Ascending aorta (tissue), 2 donors: ENCODE measurements at places on chromosomes 2 and 18.
A peak's percentile ranks its signal among the peaks of the same experiment; 100 is the strongest.

DNA sequence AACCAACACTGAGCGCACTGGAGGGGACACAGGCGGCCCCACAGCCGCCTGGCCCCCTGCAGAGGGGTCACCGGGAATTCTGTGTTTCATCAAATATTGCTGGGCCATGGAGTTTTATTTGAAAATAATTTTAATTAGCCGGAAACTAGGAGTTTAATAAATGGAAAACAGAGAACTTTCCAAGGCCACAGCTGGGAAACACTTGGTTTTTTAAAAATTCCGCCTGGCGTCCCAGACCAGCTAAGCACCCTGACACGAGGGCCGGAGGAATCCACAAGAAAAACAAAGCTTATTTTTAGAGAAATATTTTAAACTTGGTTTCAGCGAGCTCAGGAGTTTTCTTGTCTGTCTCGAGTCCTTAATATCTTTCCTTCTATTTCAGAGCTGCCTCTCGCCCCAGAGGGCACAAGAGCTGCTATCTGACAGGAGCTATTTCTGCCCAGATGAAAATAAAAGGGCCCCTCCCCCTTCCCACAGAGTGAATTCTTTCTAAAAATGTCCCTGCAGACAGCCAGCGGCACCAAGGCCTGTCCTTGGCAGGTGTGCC lies 8.2 kb downstream of the ZFP36L2 start:
- peak overlapping the region; percentile 89 for H3K4me3 ChIP-seq
- peak overlapping the region; percentile 98 for H3K27ac ChIP-seq
- peaks cover 20% of the 10 kb centered on the region for H3K4me1 ChIP-seq

DNA sequence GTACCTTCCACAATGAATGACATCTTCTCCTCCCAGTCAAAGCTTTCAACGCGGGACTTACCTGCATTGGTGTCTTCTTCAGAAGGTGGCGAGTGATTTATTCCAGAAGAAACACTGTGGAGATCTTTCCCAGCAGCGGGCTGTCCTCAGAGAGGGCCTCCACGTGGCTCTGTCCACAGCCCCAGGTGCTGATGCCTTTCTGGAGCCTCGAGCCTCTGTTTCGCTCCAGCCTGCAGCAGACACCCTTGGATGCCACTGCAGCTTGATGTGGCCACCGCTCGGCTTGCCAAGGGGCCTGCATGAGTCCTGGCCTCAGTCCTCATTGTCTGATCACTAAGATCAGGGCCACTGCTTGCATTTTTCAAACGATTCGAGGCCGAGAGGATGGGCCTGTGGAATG lies 46.6 kb upstream of the GALR1 start:
- peaks cover 11% of the 10 kb centered on the region for H3K4me1 ChIP-seq
- H3K4me3 ChIP-seq: no peak overlapping the region
- no peaks in the 10 kb centered on the region for H3K27me3 ChIP-seq
- no peak overlapping the region for H3K27ac ChIP-seq
- no peak for DNase-seq
- no peaks in the 10 kb centered on the region for H3K36me3 ChIP-seq

DNA sequence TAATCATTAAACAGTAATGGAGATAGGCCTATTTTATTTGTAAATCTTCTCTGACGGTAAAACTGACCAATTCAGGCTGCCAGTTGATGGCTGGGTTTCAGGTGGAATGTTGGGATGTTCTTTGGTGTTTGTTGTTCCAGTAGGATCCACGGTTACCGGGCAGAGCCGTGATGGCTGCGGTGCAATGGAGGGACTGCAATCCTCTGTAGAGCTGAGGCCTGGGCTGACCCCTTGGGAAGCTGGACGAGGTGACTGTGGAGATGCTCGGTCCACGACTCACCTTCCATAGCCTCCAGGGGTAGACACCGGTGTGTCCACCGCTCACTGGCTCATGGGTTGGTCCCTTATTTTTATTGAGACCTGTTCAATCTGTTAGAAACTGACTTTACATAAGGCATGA lies 42.5 kb downstream of the ZNF519 start:
- H3K36me3 ChIP-seq: no peaks in the 10 kb centered on the region
- H3K27ac ChIP-seq: no peak overlapping the region
- no peaks in the 10 kb centered on the region for H3K4me1 ChIP-seq
- no peaks in the 10 kb centered on the region for H3K27me3 ChIP-seq
- no peak overlapping the region for H3K4me3 ChIP-seq

- no peaks in the 10 kb centered on the region for H3K27me3 ChIP-seq
- H3K4me3 ChIP-seq: no peak overlapping the region
- H3K4me1 ChIP-seq: peaks cover 54% of the 10 kb centered on the region
- no peak for DNase-seq
- H3K27ac ChIP-seq: peak overlapping the region; percentile 94
Observed at GRCh38 chr2:28620291-28620793, 124.5 kb downstream of the PLB1 start.

DNA sequence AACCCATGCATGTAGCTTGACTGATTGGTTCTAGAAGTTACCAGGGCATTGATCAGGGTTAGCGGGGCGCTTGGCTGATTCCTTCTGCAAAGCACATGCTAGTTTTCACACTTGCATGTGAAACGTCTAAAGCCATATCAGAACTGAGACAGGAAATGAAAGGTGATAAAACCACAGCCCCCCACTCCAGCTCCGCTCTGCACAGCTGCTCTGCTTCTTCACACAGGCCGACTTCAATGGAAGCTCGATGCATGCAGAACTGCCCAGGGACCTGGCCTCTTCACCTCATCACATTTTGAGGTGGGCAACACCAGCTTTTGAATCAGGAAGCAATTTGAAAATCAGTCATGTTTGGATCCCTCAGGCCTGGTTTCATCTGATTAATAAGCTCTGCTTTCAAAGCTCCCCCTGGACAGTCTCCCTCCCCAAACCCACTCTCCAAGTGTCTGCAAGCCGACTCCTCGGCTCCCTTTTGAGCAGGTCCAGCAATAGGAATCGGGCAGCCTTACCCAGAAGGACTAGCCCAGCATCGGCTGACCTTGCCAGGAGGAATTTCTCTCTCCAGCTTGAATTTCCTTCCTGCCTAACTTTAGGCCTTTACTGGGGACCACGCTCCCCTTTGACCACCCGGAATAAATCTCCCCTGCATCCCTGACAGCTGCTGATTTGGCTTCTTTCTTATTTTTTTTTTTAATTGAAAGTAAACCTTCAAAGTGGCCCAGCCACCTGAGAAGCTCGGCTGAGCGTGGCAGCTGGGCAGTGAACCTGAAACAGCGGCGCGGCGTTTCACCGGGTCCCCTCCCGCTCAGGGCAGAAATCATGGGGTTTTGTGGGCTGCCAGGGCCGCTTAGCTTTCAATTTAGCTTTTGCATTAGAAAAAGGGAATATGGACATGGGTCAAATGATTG lies 31.7 kb downstream of the HRH4 start:
- no peaks in the 10 kb centered on the region for H3K27me3 ChIP-seq
- no peak for DNase-seq
- H3K4me3 ChIP-seq: no peak overlapping the region
- no peak overlapping the region for H3K27ac ChIP-seq

- no peaks in the 10 kb centered on the region for H3K27me3 ChIP-seq
- H3K4me3 ChIP-seq: no peak overlapping the region
- H3K27ac ChIP-seq: no peak overlapping the region
- H3K36me3 ChIP-seq: no peaks in the 10 kb centered on the region
- no peak for DNase-seq
Observed at GRCh38 chr2:17573804-17574175, 33.3 kb downstream of the VSNL1 start.

- H3K27me3 ChIP-seq: no peaks in the 10 kb centered on the region
- H3K4me3 ChIP-seq: peak overlapping the region; percentile 58
- peak overlapping the region; percentile 87 for H3K27ac ChIP-seq
Observed at GRCh38 chr2:216690853-216691741, 4.3 kb downstream of the IGFBP5 start.

DNA sequence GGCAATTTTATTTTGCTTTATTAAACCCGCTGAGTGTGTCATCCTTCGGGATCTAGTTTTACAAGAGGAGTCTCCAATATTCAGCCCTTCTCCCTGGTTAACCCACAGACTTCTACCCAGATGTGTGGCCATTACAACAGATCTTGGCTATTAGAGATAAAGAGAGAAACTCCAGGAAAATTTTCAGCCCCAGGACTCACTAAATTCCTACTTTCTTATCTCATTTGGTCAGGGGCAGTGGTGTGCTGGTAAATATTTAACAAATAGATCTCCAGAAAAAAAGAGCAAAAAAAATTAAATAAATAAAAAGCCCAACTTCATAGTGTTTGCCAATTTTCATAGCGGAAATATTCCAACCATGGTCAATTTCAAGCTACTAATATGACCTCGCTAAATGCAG lies 168.4 kb downstream of the RND3 start:
- no peak for DNase-seq
- H3K27ac ChIP-seq: no peak overlapping the region
- H3K27me3 ChIP-seq: no peaks in the 10 kb centered on the region
- no peaks in the 10 kb centered on the region for H3K36me3 ChIP-seq
- no peaks in the 10 kb centered on the region for H3K4me1 ChIP-seq
- no peak overlapping the region for H3K4me3 ChIP-seq

DNA sequence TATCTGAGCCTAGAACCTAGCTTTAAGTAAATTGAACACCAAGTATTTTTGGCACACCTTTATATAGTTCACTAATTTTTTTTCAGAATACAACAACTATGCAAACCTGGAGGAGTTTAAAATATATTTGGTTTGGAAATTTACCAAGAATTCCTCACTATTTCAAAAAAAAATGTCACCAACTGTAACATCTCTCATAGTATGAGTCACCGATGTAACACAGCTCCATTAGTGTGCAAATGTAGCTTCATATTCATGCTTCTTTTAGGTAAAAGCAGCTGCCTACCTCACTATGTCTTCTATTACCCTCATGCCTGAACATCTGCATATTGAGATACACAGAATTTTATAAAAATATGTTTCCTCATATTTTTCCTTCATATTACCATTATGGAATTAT lies 80.5 kb downstream of the NRXN1 start:
- no peaks in the 10 kb centered on the region for H3K4me1 ChIP-seq
- H3K4me3 ChIP-seq: no peak overlapping the region
- no peaks in the 10 kb centered on the region for H3K27me3 ChIP-seq

DNA sequence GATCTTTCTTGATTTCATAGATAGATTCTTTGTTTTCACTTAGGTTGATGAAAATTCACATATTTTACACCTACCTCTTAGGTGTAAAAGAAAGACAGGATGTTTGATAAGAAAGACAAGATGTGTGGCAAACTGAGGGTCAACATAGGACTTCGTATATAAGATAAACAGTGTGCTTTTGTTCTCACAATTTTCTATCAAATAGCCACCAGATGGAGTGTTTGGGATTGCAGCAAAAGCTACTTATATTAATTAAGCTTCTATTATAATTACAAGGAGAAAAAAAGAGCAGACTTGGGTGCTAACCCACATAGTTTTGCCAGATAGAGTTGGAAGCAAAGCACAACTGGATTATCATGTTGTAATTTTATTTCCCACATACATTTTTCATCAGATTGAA lies 232.9 kb downstream of the CDH7 start:
- H3K27ac ChIP-seq: no peak overlapping the region
- DNase-seq: no peak
- no peaks in the 10 kb centered on the region for H3K4me1 ChIP-seq
- H3K4me3 ChIP-seq: no peak overlapping the region

GRCh38 chr18:58674863-58675472 lies 3.7 kb downstream of the MALT1 start:
- no peaks in the 10 kb centered on the region for H3K36me3 ChIP-seq
- DNase-seq: no peak
- no peak overlapping the region for H3K4me3 ChIP-seq
- no peaks in the 10 kb centered on the region for H3K27me3 ChIP-seq
- no peak overlapping the region for H3K27ac ChIP-seq
- no peaks in the 10 kb centered on the region for H3K4me1 ChIP-seq

- no peak overlapping the region for H3K27ac ChIP-seq
- no peaks in the 10 kb centered on the region for H3K36me3 ChIP-seq
- H3K4me3 ChIP-seq: no peak overlapping the region
- no peaks in the 10 kb centered on the region for H3K27me3 ChIP-seq
- no peaks in the 10 kb centered on the region for H3K4me1 ChIP-seq
Observed at GRCh38 chr2:128591861-128592822, 273.5 kb upstream of the HS6ST1 start.

DNA sequence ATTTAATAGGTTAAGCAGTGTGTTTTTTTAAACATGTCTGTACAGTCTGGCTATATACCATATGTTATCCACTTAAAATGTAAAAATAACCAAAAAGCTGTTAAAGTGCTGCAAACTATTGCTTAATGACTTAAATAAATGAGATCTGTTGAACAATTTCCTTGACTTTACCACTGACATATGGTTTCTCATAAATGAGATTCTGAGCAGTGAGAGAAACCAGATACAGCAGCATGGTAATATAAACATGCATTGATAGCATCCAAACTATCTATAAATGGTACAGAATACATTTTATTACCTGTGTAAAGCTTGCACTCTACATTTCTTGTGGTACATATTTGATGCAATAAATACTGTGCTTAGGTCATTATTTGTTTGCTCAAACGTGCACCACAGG lies 36.3 kb upstream of the TTC21B start:
- H3K27me3 ChIP-seq: no peaks in the 10 kb centered on the region
- no peak for DNase-seq
- H3K4me3 ChIP-seq: no peak overlapping the region

GRCh38 chr2:33167622-33168245 lies 221.0 kb downstream of the LTBP1 start:
- H3K27me3 ChIP-seq: no peaks in the 10 kb centered on the region
- DNase-seq: no peak
- no peaks in the 10 kb centered on the region for H3K36me3 ChIP-seq
- peaks cover 46% of the 10 kb centered on the region for H3K4me1 ChIP-seq
- peak overlapping the region; percentile 72 for H3K27ac ChIP-seq

- no peak overlapping the region for H3K27ac ChIP-seq
- H3K4me3 ChIP-seq: no peak overlapping the region
- no peaks in the 10 kb centered on the region for H3K4me1 ChIP-seq
- no peak for DNase-seq
- no peaks in the 10 kb centered on the region for H3K27me3 ChIP-seq
Observed at GRCh38 chr2:241574911-241575623, 16.5 kb downstream of the BOK start.

DNA sequence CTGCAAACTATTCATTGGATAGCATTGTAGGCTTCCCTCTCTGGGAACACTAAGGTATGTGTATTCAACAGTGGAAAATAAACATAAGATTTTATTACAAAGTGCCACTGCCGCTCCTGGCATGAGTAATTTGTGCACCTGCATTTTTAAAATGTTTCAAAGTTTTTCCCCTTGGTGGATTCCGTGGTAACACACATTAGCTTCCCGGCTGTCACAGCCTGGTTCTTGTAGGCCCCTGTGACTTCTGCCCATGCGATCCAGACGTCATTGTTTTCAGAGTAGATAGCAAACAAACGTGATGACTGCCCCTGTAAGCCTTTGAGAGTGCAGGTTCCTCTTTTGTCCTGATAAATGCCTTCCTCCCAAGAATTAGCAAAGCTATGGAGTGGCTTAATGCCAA lies 421.0 kb downstream of the ZNF521 start:
- H3K27me3 ChIP-seq: no peaks in the 10 kb centered on the region
- no peak overlapping the region for H3K27ac ChIP-seq
- H3K4me1 ChIP-seq: no peaks in the 10 kb centered on the region
- DNase-seq: no peak
- no peak overlapping the region for H3K4me3 ChIP-seq
